ENCODE measurements at places on chromosomes 11 and 22. TPM values are rescaled to one million over a fixed set of nuclear protein-coding genes. Genes with fewer than 3 reads are reported as not detected.

DNA sequence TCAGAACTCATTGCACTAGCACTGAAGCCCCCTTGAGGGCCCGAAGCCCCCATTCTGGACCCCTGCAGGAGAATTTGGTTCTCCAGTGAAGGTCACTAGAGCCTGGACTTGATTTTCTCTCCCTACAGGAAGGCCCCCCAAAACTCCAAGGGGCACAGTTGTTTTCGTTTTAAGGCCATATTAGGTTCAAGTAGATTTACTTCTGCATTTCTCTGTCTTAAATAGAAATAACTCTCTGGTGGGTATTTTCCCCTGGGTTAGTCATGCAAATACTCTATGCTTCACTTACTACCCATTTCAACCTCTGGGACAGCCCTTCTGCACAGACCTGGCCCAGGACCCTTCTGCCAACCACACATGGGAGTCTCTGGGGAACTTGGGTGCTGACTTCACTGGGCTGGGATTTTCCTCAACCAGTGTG lies 41.6 kb downstream of the WEE1 start:
- H3K27me3 ChIP-seq, result no peaks in the 10 kb centered on the region
- no peak overlapping the region for H3K4me3 ChIP-seq
- no peak for DNase-seq
- H3K4me1 ChIP-seq, result no peaks in the 10 kb centered on the region
- H3K27ac ChIP-seq, result peak overlapping the region; percentile 75

DNA sequence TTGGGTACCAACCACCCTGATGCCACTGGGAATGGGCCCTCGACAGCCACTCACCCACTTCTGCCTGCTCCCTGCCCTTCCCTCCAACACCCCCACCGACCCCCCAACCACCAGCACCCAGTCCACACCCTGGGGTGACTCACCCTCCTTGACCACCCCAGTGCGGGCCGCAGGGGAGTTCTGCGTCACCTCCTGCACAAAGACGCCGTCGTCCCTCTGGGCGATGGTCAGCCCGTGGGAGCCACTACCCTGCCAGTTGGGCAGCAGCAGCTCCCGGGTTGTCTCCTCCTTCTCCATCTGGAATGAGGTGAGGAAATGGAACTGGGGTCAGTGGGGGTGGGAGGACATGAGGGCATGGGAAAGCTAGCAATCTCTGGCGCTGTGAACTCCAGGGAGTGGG lies 10.8 kb downstream of the AHNAK start:
- H3K27ac ChIP-seq, result no peak overlapping the region
- peaks cover 51% of the 10 kb centered on the region for H3K36me3 ChIP-seq
- H3K4me3 ChIP-seq, result no peak overlapping the region
- no peaks in the 10 kb centered on the region for H3K27me3 ChIP-seq
- DNase-seq, result no peak

DNA sequence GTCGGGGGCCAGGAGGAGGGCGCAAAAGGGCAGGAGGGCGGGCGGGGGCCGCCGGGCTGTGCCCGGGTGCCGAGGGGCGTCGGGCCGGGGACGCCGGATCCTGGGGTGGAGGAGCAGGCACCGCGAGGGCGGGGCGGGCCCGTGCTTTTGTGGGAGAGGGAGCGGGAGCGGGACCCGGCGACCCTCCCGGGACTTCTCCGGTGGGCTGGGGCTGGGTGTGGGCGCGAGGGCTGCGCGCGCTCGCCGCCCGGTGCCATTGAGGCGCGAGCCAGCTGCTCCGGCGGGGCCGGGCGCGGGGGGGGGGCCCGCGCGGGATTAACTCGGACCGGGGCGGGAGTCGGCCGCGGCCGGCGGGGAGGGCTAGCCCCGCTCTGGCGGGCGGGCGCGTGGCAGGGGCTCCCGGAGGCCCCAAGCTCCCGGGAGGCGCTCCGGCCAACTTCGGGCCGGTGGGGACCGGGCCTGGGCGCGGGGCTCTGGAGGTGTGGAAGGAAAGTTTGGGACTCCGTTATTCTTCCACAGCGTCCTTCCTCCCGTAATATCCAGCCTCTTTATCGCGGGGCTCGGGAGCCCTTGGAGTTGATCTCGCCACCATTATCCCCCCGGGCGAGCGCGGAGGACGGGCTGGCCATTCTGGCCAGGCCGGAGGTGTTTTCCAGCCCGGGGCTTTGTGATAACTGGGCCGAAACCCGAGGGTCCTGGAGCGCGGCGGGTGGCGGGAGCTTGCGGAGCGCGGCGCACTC lies 936 bp downstream of the CECR2 start:
- no peak overlapping the region for H3K27ac ChIP-seq
- no peak for DNase-seq
- H3K27me3 ChIP-seq, result peaks cover 16% of the 10 kb centered on the region
- H3K36me3 ChIP-seq, result no peaks in the 10 kb centered on the region

DNA sequence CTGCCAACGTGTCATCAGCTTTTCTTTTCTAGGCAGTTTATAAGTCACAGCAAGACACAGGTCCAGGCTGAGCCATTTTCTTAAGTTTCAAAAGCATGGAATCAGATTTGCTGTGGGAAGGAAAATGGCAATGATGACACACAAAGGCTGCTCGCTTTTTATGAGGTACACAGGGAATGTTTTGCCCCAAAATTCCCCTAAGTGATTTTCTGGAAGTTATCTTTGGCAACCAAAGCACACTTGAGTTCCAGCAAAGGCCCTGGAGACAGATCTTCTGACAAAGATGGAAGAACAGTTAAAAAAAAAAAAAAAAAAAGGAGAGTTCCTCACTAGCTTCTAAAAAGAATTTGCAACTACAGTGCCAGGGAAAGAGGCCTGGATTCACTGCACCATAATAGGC lies 260.8 kb downstream of the LARGE1 start:
- no peak overlapping the region for H3K4me3 ChIP-seq
- H3K4me1 ChIP-seq, result no peaks in the 10 kb centered on the region
- no peaks in the 10 kb centered on the region for H3K36me3 ChIP-seq
- H3K27ac ChIP-seq, result no peak overlapping the region
- DNase-seq, result no peak
- no peaks in the 10 kb centered on the region for H3K27me3 ChIP-seq

DNA sequence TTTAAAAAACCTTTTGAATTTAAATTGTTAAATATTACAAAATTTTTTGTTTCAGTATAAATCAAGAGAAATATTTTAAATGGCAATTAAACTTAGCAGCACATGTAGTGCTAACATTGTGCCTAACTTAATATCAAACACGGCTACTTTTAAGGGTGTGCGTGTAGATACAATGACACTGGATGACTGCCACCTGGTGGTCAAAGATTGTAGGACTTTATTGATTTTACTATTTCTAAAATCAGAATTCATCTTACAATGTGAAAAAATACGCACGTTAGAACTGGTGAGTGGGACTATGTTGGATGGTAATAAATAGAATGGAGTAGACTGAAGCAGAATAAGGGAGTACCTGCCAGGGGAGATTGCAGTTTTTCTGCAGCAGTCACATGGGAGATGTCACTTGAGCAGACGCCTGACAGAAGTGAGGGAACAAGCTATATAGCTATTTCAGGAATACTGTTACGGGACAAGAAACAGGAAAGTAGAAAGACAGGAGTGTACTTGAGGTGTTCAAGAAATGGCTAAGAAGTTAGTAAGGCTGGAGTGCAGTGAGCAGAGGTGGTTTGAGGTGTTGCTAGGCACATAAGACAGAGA lies 52.9 kb downstream of the UVRAG start:
- no peaks in the 10 kb centered on the region for H3K27me3 ChIP-seq
- H3K4me1 ChIP-seq, result no peaks in the 10 kb centered on the region
- H3K27ac ChIP-seq, result no peak overlapping the region
- H3K4me3 ChIP-seq, result no peak overlapping the region
- no peaks in the 10 kb centered on the region for H3K36me3 ChIP-seq

DNA sequence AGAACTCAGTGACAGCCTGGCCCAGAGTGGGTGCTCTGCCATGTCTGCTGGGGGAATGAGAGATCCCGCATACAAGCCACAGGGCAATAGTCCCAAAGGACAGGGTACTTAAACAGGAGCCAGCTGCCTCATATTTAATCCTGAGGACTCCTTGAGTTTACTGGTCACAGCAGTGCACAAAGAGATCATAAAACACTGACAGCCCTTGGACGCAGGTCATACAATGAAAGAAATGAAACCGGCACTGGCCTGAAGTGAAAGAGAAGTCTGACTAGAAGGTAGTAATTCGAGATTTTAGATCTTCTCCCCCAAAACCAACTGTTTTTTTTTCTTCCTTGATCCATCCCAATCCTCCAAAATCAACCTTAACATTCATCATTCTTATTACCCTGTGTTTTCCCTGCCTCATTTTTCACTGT lies 299.8 kb upstream of the SYN3 start:
- H3K4me1 ChIP-seq, result no peaks in the 10 kb centered on the region
- no peak for DNase-seq
- H3K27ac ChIP-seq, result no peak overlapping the region
- H3K27me3 ChIP-seq, result no peaks in the 10 kb centered on the region

LIF gene
- total RNA-seq, result 0.98 TPM

SERPIND1 gene
- not detected for total RNA-seq

LRRC32 gene
- total RNA-seq, result 0.39 TPM

- peaks cover 21% of the 10 kb centered on the region for H3K4me1 ChIP-seq
- no peak overlapping the region for H3K27ac ChIP-seq
- H3K36me3 ChIP-seq, result no peaks in the 10 kb centered on the region
- no peak overlapping the region for H3K4me3 ChIP-seq
Observed at GRCh38 chr11:121648306-121648705, 195.5 kb upstream of the SORL1-AS1 start.

DNA sequence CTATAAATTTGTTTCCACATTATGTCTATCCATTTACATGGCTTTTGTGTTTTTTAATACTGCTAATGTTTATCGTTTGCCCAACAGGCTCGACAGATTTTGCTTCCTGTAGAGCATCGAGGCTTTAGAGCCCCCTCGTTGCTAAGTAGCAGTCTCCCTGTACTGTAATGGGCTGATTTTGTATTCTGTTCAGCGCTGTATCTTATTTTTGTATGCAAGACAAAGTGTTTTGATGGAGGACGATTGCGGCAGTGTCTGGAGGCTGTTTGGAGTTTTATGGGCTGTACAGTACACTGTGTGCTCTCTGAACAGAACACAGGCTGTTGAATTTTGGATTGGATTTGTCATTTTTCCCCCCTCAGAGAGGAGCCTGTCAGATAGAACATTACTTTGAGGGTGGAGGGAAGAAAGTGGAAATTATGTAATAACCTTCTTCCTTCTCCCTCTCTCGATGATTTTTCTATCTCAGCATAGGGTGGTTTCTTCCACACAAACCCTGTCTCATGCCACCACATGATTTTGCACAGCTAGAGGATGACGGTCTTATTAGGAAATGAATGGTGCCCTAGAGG lies 104.4 kb downstream of the ZBTB16 start:
- H3K36me3 ChIP-seq, result no peaks in the 10 kb centered on the region
- H3K27ac ChIP-seq, result no peak overlapping the region
- H3K4me1 ChIP-seq, result peaks cover 53% of the 10 kb centered on the region
- DNase-seq, result no peak
- no peaks in the 10 kb centered on the region for H3K27me3 ChIP-seq
- no peak overlapping the region for H3K4me3 ChIP-seq

DNA sequence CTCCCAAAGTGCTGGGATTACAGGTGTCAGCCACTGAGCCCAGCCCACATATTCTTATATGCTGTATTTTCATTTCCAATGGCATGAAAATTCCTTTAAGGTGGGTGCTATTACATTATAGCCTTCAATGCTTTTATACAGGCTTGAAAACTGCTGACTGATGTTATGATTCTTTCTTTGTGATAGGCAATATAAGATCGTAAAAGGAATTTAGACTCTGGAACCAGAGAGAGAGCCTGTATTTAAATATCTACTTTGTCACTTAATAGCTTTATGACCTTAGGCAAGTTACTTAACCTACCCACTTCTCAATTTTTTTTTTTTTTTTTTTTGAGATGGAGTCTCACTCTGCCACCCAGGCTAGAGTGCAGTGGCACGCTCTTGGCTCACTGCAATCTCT lies 26.2 kb downstream of the AGBL2 start:
- no peak for DNase-seq
- no peak overlapping the region for H3K4me3 ChIP-seq
- H3K36me3 ChIP-seq, result no peaks in the 10 kb centered on the region
- H3K27ac ChIP-seq, result no peak overlapping the region

DNA sequence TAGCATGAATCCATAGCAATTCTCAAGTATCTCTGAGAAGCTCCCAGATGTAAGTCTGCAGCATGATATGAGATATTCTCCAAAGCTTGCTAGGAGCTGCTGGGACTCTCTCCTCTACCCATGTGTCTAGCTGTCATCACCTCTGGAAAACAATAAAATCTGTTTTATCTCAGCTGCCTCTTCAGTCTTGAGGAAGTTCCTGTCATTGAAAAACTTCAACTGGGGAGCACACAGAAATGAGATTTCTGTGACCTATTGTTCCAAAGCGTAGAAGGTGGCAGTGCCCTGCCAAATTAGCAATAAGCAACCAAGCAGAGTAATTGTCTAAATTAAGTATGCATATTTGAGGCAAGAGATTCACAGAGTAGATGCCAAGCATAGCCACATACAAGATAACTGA lies 1380.6 kb upstream of the RAG2 start:
- H3K27ac ChIP-seq, result no peak overlapping the region
- H3K36me3 ChIP-seq, result no peaks in the 10 kb centered on the region
- DNase-seq, result no peak
- no peaks in the 10 kb centered on the region for H3K4me1 ChIP-seq
- H3K4me3 ChIP-seq, result no peak overlapping the region

PIK3C2A gene
- total RNA-seq, result 44.6 TPM

GRCh38 chr22:45518580-45518991 lies 15.9 kb downstream of the FBLN1 start:
- no peaks in the 10 kb centered on the region for H3K36me3 ChIP-seq
- no peak overlapping the region for H3K27ac ChIP-seq
- no peaks in the 10 kb centered on the region for H3K27me3 ChIP-seq
- DNase-seq, result no peak

DNA sequence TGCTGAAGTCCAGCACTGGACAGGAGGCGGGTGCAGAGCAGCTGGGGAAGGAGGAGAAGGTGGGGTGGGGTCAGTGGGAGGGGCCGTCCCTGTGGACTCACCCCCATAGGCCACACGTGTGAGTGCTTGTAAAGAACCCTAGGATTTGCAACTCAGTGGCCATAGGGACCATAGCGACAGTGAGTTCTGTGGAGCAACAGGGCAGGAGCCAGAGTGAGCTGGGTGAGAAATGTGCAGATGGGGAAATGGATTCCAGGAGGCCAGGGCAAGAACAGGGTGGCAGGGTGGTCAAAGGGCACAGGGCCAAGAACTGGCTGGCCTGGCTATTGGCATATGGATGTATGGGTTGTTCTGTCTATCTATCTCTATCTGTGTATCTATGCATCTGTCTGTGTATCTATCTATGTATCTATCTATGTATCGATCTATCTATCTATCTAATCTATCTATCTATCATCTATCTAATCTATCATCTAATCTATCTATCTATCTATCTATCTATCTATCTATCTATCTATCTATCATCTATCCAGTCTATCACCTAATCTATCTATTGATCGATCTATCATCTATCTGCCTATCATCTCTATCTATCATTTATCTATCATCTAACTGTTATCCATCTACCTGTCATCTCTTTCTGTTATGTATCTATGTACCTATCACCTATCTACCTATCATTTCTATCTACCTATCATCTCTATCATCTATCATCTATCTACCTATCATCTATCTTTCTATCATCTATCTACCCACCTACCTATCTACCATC lies 889.0 kb downstream of the TBC1D22A start:
- no peak overlapping the region for H3K4me3 ChIP-seq
- no peak overlapping the region for H3K27ac ChIP-seq
- no peaks in the 10 kb centered on the region for H3K4me1 ChIP-seq
- H3K27me3 ChIP-seq, result no peaks in the 10 kb centered on the region

RIBC2 gene
- not detected for total RNA-seq

NAV2 gene
- 1.3 TPM for total RNA-seq

Measured in naive thymus-derived CD4-positive, alpha-beta T cell (primary cell).